Lung (tissue), 17 donors: ENCODE measurements at places on chromosomes 5 and 9. TPM values are rescaled to one million over a fixed set of nuclear protein-coding genes. Genes with fewer than 3 reads are reported as not detected.

Gene CMYA5
- 0.80 TPM for total RNA-seq

DNA sequence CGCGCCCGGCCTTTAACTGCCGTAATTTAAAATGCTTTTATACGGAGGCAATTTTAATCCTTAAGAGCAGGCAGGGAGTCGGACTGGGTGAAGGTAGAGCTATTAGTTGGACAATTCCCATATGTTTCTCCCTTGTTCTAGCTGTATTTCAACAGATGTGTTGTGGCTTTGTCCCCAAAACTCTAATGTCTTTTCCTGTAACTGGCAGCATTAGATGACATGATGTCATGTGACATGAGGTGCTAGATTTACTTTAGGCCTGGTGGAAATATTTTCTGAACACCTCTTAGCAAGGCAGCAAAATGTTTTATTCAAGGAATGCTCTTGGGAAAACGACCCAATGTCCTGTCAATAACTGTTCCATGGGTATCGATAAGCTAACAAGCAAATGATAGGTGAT, 8.5 kb downstream of the MYO10 start:
- peaks cover 21% of the 10 kb centered on the region for H3K4me1 ChIP-seq
- DNase-seq = no peak
- no peaks in the 10 kb centered on the region for H3K27me3 ChIP-seq
- no peak overlapping the region for H3K4me3 ChIP-seq
- no peak overlapping the region for H3K27ac ChIP-seq
- no peaks in the 10 kb centered on the region for H3K36me3 ChIP-seq

GRCh38 chr5:179348843-179349242, 3.6 kb upstream of the ADAMTS2 start:
- H3K4me1 ChIP-seq = peaks cover 5% of the 10 kb centered on the region
- no peak for DNase-seq
- no peak overlapping the region for H3K4me3 ChIP-seq
- peaks cover 6% of the 10 kb centered on the region for H3K27me3 ChIP-seq
- no peaks in the 10 kb centered on the region for H3K36me3 ChIP-seq

DNA sequence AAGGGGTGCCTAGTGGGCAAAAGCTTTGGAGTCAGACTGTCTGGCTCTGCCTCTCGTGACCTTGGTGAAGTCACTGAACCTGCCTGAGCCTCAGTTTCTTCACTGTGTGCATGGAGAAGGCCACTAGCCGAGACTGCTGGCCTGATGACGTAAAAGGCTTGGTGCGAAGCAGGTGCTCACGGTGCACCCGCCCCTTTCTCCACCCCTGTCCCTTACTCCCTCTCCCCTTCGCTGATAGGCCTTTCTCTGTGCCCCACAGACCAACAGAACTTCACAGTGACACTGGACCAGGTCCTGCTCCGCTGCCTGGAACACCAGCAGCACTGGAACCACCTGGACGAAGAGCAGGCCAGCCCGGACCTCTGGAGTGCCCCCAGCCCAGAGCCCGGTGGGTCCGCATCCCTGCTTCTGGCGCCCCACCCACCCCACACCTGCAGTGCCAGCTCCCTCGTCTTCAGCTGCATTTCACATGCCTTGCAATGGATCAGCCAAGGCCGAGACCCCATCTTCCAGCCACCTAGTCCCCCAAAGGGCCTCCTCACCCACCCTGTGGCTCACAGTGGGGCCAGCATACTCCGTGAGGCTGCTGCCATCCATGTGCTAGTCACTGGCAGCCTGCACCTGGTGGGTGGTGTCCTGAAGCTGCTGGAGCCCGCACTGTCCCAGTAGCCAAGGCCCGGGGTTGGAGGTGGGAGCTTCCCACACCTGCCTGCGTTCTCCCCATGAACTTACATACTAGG, 10.4 kb downstream of the FPGS start:
- H3K36me3 ChIP-seq = peaks cover 34% of the 10 kb centered on the region
- no peak overlapping the region for H3K27ac ChIP-seq
- no peak overlapping the region for H3K4me3 ChIP-seq

Gene TMEM252
- total RNA-seq = not detected

DNA sequence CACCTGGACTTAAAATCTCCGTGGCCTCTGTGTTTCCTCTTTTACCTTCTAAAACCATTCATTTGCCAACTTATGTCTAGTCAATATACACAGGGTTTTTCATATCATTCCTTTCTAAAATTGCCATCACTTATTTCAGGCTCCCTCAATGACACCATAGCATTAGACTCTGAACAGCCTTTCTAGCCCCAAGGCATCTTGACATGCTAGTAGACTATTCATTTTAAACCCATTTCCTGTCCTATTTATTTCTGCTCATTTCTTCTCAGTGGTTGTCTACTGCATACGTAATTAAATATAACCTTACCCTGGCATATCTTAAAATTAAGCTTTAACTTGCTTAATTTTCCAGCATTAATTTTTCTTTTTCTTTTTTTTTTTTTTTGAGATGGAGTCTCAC, 83.2 kb downstream of the PHAX start:
- no peak overlapping the region for H3K27ac ChIP-seq
- H3K4me1 ChIP-seq = no peaks in the 10 kb centered on the region
- no peak overlapping the region for H3K4me3 ChIP-seq
